H9 (cell line): ENCODE measurements at places on chromosomes 13 and 19. TPM values are rescaled to one million over a fixed set of nuclear protein-coding genes. Genes with fewer than 3 reads are reported as not detected.
A peak's percentile ranks its signal among the peaks of the same experiment; 100 is the strongest.

- no peak for DNase-seq
Observed at GRCh38 chr19:14686411-14686810, 3.4 kb upstream of the ZNF333 start.

GRCh38 chr19:58474997-58475713 is 997 bp upstream of the ZNF446 start:
- peak; percentile 18 for DNase-seq

DNA sequence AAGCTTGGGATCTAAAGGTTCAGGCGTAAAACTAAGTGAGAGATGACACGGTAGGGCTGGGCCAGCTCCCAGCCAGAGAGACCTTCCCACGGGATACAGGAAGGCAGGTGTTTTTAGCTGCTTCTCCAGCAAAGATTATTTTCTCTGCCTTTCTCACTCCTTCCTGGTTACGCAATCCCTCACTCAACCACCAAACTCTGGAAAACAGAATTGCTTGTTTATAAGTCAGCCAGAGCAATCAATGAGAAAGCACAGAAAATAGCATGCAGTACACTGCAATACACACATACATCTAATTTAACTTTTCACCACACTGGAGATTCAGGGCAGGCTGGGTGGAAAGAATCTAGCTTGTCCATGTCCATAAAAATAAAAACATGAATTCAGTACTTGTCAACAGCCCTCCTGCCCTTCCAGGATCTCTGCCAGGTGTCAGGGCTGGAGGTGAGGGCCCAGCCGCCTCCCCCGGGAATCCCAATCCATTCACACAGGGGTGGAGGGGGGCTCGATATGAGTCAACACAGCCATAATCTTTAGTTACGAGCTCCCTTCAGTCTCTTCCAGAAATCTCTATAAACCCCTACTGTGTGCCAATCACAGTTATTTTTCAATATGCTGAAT is 12.2 kb downstream of the RHPN2 start:
- no peak for DNase-seq

The TYROBP gene
- total RNA-seq = not detected in 2 replicates

The MAU2 gene
- total RNA-seq = 48.4 and 55.3 TPM in 2 replicates
